ENCODE measurements at places on chromosomes 1 and 21. TPM values are rescaled to one million over a fixed set of nuclear protein-coding genes. Genes with fewer than 3 reads are reported as not detected.

Gene CELF3
- polyA plus RNA-seq: not detected

Gene SLC45A1
- polyA plus RNA-seq: 1.4 TPM

Gene FTCD
- polyA plus RNA-seq: 0.27 TPM

DNA sequence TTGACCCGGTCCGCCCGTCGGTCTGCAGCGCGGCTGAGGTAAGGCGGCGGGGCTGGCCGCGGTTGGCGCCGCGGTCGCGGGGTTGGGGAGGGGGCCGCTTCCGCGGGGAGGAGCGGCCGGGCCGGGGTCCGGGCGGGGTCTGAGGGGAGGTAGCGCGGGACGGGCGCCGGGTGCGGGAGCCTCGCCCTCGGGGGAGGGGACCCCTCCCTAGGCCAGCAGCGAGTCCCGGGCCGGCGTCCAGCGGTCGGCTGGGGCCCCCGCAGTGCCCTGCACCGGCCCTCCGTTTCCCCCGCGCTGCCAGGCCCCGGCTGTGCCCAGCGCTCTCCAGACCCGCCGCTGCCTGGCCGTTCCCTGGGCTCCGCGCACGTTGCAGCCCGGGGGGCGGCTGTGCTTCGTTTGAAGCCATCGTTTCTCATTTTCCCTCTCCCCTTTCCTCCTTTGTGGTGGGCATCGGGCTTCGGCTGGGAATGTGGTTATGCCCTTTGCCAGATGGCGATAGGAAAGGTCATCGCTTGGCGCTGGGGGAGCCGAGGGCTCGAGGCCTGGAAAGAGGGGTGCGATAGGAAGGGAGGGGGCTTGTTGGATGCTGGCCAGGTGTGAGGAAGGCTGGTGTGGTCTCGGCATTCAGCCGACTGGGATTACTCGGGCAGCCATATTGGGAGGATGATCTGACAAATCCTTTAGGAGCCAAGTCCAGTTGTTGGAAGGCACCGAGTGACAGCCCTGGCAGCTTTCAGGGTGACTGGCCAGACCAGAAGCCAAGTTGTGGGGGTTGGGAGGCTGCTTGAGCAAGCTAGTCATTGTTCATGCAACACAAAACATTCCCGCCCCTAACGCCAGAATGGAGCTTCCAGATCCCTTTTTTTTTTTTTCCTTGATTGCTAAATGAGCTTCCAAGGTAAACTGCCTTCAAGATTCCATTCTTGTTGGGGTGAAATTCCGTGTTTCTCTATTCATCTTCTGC lies 753 bp downstream of the KIF1B start:
- H3K4me1 ChIP-seq: no peaks in the 10 kb centered on the region
- H3K27ac ChIP-seq: peak overlapping the region; percentile 95
- DNase-seq: peak; percentile 93
- H3K27me3 ChIP-seq: no peaks in the 10 kb centered on the region
- H3K36me3 ChIP-seq: no peaks in the 10 kb centered on the region
- H3K4me3 ChIP-seq: peak overlapping the region; percentile 80

GRCh38 chr1:110408488-110408887 lies 994 bp upstream of the LAMTOR5 start:
- no peaks in the 10 kb centered on the region for H3K27me3 ChIP-seq
- no peak for DNase-seq
- H3K36me3 ChIP-seq: peaks cover 5% of the 10 kb centered on the region
- peaks cover 2% of the 10 kb centered on the region for H3K4me1 ChIP-seq
- H3K27ac ChIP-seq: no peak overlapping the region

- no peaks in the 10 kb centered on the region for H3K4me1 ChIP-seq
- no peaks in the 10 kb centered on the region for H3K27me3 ChIP-seq
- no peak overlapping the region for H3K27ac ChIP-seq
- no peak overlapping the region for H3K4me3 ChIP-seq
These were observed 15.7 kb upstream of the NRIP1 start for GRCh38 chr21:15080526-15080925.

- DNase-seq: no peak
- H3K4me3 ChIP-seq: no peak overlapping the region
- H3K4me1 ChIP-seq: no peaks in the 10 kb centered on the region
- no peaks in the 10 kb centered on the region for H3K27me3 ChIP-seq
- peaks cover 58% of the 10 kb centered on the region for H3K36me3 ChIP-seq
These were observed 9.5 kb downstream of the RER1 start for GRCh38 chr1:2400950-2401649.

DNA sequence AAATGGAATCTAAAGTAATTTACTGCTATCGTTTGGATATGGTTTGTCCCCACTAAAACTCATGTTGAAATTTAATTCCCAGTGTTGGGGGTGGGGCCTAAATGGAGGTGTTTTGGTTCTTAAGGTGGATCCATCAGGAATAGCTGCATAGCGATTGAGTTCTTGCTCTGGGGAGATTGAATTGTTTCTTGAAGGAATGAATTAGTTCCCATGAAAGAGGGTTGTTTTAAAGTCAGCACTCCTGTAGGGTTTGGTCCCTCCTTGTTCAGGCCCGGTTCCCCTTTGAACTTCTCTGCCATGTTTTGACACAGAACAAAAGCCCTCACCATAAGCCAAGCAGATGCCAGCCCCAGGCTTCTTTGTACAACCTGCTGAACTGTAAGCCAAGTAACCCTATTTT lies 170.9 kb downstream of the COL11A1 start:
- DNase-seq: no peak
- H3K4me1 ChIP-seq: no peaks in the 10 kb centered on the region
- no peaks in the 10 kb centered on the region for H3K36me3 ChIP-seq
- no peak overlapping the region for H3K4me3 ChIP-seq
- H3K27me3 ChIP-seq: no peaks in the 10 kb centered on the region

GRCh38 chr1:34697818-34698217 lies 57.0 kb upstream of the GJB5 start:
- H3K4me1 ChIP-seq: no peaks in the 10 kb centered on the region
- H3K27ac ChIP-seq: no peak overlapping the region
- no peaks in the 10 kb centered on the region for H3K36me3 ChIP-seq
- H3K4me3 ChIP-seq: no peak overlapping the region
- DNase-seq: no peak
